ENCODE measurements at places on chromosomes 1 and 21.

DNA sequence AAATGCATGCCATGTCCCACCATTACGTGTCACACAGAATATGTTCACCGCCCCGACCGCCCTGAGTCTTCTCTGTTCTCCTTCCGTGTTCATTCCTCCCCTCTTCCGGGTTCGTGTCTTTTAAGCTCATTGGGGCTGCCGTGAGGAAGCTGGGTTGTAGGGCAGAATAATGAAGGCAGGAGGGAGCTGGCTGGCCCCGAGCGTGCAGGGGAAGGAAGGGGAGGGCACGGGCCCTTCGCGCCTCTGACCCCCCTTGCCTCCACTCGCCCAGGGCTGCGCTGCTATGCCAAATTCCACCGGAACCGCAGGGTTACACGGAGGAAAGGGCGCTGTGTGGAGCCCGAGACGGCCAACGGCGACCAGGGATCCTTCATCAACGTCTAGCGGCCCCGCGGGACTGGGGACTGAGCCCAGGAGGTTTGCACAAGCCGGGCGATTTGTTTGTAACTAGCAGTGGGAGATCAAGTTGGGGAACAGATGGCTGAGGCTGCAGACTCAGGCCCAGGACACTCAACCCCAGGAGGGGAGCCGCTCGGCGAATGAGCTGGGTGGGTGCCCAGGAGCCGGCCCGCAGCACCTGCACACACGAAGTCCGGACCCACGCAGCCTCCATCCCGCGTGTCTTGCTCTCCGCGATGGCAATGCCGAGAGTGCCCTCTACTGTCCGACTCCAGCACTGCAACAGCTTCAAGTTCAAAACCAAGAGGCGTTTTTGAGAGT lies 16.5 kb upstream of the AGTRAP start:
- DNase-seq: peak; percentile 78

- DNase-seq: no peak
These were observed 92.5 kb downstream of the PBX1 start for GRCh38 chr1:164651351-164651951.

- no peak for DNase-seq
These were observed 6.4 kb upstream of the PIGV start for GRCh38 chr1:26781206-26781825.

DNA sequence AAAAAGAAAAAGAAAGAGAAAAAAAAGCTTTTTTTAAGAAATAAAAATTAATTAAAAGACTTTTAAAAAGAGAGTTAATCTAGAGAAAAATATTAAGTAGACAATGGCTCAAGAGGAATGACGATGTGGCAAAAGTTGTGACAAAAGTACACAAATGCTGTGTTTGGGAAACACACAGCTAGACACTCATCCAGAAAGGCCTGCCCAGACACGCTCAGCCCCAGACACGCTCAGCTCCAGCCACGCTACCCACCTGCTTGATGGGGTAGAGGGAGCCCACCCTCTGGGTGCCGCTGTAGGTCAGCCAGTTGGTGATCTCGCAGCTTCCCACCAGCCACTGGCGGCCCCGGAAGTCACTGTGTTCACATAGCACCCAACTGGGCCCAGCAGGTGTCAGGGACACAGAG lies 10.2 kb downstream of the CD52 start:
- DNase-seq: no peak

GRCh38 chr1:19682257-19682656 lies 17.6 kb downstream of the HTR6 start:
- DNase-seq: no peak

DNA sequence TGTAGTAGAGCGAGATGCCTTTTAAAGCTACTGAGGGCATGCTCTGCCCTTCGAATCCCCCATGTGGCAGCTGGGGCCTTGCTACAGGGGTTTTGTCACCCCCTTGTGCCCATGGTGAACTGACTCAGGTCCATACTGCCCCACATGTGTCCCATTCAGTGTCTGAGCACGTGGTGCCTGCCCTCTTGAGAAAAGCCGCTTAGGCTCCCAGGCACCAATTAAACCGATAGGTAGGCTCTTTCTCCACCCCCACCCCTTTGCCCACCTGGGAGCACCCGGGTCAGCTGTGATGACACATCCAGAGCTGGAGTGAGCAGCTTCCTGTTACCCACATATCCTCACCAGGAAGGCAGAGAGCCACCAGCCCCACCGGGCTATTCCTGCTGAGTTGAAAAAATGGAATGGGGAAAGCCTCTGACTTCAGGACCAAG lies 30.5 kb downstream of the TMCC2 start:
- DNase-seq: no peak

DNA sequence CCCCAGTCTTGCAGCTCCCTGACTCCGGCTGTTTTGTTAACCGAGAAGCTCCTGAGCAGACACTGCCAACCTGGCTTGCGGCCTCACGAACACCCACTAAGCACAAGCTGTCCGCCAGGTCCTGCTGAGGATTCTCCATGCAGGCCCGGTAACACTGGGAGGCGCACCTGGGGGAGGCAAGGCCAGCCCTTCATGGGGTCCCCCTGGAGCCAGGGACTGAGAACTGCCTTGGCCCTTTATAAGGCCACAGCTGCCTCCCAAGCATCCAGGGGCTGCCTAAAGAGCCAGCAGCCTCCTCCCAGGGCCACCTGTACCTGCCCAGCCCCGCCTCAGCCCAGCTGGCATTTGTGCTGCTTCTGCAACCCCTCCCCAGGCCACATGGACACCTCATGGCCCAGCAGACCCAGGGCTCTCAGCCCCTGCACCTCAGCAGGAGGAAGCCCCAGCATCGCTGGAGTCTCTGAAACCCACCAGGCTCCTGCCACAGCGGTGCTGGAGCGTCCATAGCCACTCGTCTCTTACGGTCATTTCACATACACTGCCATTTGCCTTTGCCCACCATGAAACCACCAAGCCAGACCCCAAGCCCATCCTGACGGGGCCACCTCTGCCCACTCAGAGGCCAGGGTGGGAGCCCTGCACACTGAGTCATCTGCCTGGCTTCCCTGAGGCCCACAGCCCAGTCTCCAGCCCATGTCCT lies 82.5 kb downstream of the NPHP4 start:
- no peak for DNase-seq

- DNase-seq: no peak
These were observed 75.2 kb downstream of the BEND5 start for GRCh38 chr1:48701445-48701844.

GRCh38 chr1:76615253-76616035 lies 251.8 kb upstream of the ST6GALNAC5 start:
- DNase-seq: no peak

DNA sequence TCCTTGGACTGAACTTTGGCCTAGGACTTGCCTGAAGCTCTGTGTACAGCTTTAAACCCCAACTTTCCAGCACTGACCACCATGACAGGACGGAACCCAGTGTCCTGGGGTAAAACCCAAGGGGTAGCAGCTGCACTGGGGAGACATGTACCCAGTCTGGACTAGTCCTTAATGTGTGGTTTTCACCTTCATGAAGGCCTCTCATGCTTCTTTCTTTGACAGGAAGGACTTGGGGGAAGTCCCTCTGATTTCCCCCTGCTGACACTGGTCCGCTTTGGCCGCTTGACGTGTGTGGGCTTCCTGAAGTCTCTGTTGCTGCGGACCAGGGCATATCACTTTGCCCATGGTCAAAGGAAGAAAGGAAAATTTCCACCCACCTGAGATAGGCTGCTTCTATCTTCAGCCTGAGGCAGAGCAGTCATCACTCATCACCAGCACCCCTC lies 66.3 kb upstream of the PRDX6 start:
- DNase-seq: no peak

- DNase-seq: no peak
These were observed 41.2 kb downstream of the LPAR3 start for GRCh38 chr1:84851839-84852238.

DNA sequence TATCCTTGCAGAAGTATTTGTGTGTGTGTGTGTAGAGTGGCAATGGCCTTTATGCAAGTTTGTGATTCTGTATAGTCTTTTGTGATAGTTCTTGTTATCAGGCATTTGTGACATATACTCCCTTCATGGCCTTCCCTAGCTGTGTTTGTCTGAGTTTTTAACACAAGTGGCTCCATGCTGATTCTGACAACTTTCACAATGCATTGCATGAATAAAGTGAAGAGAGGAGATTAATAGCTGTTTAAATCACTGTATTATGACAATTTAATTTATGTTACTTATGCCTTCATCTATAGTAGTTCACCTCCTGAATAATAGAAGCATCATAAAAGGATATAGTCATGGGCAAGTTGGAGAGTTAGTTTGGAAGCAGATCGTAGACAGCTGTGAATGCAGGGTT lies 17.2 kb upstream of the MCOLN3 start:
- DNase-seq: no peak

- no peak for DNase-seq
These were observed 282.6 kb downstream of the MRPL39 start for GRCh38 chr21:25324666-25325065.

GRCh38 chr1:20086800-20087199 lies 16.8 kb downstream of the PLA2G5 start:
- no peak for DNase-seq

GRCh38 chr1:222880587-222880986 lies 65.7 kb downstream of the DISP1 start:
- DNase-seq: no peak

- DNase-seq: no peak
These were observed 1.5 kb upstream of the PTP4A2 start for GRCh38 chr1:31939484-31940329.

- DNase-seq: no peak
These were observed 158.8 kb downstream of the KIF26B start for GRCh38 chr1:245313576-245313975.

DNA sequence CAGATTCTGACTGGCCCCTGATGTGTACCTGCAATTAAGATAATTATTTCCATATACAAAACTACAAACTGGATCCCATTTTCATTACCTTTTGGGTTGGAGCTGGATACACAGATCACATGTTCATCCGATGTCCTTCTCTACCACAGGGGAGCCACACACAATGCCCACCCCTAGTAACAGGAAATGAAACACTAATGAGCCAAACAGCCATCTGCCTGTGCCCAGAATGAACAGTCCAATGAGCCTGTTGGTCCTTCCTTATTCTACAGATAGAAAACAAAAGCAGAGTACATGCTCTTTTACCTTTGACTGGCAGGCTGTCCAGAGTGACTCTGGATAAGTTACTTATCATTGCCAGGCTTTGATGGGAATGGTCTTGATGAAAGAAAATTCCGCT lies 68.6 kb downstream of the SIPA1L2 start:
- no peak for DNase-seq

GRCh38 chr1:56484695-56485094 lies 94.7 kb downstream of the PLPP3 start:
- DNase-seq: no peak

DNA sequence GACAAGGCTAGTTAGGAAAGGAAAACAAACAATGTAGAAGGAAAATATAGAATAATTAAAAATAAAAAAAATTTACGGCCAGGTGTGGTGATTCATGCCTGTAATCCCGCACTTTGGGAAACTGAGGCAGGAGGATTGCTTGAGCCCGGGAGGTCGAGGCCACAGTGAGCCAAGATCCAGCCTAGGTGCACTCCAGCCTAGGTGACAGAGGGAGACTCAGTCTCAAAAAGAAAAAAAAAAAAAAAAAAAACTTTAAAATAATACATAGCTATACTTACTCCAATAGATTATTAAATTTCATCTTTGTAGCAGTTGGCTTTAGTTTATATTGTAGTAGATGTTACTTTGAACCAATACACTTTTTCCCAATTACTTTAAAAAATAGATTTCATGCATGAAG lies 32.0 kb downstream of the LIN9 start:
- DNase-seq: no peak

DNA sequence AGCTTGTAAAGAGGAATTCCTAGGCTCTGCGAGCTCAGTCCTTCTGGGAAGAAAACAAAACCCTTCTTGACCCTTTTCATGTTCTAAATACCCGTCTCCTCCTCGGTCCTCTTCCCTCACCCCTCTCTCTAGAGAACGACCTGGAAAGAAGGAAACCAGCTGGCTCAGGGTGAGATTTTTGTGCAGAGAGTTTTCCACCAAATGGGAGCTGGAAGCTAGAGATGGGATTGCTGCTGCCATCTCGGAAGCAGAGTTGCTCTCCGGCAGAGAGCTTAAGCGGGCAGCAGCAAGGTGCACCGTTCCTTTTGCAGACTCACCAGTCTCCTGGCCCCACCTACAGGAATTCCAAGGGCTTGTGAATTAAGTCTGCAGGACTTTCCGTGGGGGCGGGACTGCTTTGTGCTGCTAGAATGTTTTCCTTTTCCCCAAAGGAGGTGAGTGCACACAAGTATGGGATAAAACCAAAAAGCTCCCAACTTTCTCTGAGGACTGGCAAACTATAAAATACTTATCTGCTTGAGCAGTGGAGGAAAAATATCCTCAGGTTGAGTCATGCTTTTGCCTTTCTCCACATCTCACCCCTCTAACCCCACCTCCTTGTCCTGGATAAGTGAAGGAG lies 29.1 kb upstream of the KIAA0040 start:
- no peak for DNase-seq

DNA sequence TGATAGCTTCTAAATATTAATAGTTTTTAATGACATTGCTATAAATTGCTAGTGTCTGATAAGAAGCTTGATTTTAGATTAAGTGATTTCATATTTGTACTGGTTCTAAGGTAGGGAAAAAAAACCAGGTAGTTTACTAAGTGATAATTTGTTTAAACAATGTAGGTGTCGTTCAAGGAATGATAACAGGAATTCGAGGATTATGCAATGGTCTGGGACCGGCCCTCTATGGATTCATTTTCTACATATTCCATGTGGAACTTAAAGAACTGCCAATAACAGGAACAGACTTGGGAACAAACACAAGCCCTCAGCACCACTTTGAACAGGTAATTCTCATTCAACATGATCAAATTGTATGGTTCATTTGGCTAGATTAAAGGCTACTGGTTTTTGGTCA lies 52.4 kb downstream of the SASS6 start:
- DNase-seq: no peak

- DNase-seq: no peak
These were observed 4.2 kb upstream of the RGS8 start for GRCh38 chr1:182688436-182689205.

GRCh38 chr1:229672246-229672645 lies 46.2 kb downstream of the URB2 start:
- DNase-seq: no peak

DNA sequence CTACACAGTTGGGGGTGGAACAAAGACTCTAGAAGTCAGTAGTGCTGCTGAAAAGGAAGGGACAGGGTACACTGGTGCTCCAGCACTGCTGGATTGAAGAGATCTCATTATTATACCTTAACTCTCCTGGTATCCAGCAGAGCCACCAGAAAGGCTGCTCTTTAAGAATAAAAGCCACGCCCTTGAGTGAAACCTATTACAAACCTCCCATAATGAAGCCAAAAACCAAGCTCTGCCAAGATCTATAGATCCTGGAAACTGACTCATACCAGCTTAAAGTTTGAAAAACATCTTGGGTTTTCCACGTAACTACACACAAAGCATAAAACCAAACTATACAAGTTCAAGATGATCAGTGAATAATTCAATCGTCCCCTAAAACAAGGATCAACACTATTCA lies 38.0 kb downstream of the ADSS2 start:
- DNase-seq: no peak

GRCh38 chr1:156961709-156962108 lies 41.3 kb downstream of the LRRC71 start:
- DNase-seq: no peak

- no peak for DNase-seq
These were observed 357.2 kb upstream of the DPYD start for GRCh38 chr1:98278055-98278454.

GRCh38 chr1:187122566-187122965 lies 293.8 kb downstream of the PLA2G4A start:
- DNase-seq: no peak

GRCh38 chr1:99328171-99328570 lies 63.9 kb downstream of the PLPPR4 start:
- no peak for DNase-seq

GRCh38 chr1:114758256-114758832 lies 560 bp upstream of the CSDE1 start:
- DNase-seq: no peak

GRCh38 chr1:217553949-217554509 lies 76.9 kb downstream of the GPATCH2 start:
- DNase-seq: no peak

Data from substantia nigra (tissue), 51 donors.